NCI-H526 (cell line): ENCODE measurements at places on chromosomes 5 and 9.
A peak's percentile ranks its signal among the peaks of the same experiment; 100 is the strongest.

DNA sequence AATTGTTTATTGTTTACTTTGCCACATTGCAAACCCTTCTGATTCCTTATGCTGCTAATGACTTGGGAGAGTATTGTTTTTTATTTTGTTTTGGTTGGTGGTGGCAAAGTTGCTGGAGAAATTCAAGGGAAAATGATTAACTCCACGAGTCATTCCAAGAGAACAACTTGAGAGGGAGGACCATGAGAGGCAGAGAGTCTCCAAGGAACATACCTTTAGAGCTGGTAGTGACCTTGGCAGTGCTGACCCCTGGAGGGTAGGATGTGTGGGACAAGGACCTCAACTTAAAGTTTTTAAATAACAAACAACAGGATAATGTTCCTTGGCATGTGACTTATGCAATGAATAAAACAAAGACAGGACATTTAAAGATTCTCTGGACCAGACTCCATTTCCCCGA, 139.7 kb downstream of the LRRC70 start:
- no peak for DNase-seq

DNA sequence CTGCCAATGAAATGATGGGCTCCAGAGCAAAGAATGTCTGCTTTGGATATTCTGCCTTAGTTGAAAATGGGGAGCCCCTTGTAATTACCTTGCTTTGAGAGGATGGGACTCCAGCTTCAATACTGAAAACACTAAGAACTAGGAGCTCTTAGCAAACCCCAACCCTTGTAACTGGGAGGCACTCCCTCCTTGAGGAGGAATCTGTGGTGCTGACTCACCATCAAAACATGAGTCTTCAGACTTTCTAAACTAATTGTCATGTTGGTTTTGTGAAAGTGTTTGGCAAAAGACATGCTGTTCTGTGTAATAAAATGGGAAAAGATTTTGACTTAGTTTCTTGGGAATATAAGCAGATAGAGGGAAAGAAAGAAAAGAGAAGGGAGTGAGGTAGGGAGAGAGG, 91.9 kb upstream of the PTPRD start:
- DNase-seq: no peak

DNA sequence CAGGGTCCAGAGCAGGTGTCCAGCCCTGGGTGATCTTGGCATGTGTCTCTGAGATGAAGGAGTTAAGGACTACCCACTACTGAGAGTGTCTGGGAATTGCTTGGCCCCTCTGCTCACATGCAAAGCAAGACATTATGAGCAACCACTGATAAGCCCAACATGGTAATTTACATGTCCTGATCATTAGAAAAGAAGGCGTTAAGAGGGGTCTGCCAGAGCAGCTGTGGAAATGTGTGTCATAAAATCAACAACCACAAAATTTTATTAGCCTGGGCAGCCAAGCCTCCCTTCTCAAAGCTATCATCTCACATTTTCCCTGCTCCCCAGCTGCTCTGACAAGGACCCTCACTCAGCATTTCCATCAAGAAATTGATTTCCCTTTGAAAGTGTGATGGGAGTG, 351.0 kb downstream of the SPOCK1 start:
- DNase-seq: peak; percentile 88

GRCh38 chr9:96667363-96667728, 12.2 kb upstream of the PRXL2C start:
- DNase-seq: no peak

- no peak for DNase-seq
These were observed 188.2 kb downstream of the BNC2 start for GRCh38 chr9:16682273-16682672.

DNA sequence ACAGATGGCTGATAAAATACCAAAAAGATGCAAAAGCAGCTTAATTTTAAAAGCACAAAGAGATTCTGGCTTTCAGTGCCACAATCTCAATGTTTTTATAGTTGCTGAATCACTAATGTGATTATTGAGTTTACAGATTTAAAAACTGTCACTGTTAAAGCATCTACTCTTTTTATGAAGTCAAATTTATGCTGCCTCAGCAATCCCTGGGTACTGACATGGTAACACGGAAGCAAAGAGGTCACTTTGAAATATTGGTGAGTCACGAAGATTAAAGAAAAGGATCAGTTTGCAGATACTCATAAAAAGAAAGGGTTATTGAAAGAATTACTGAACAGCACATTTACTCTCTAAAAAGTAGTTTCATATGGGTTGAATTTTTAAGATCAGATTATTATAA, 39.7 kb upstream of the HMGCS1 start:
- DNase-seq: no peak

DNA sequence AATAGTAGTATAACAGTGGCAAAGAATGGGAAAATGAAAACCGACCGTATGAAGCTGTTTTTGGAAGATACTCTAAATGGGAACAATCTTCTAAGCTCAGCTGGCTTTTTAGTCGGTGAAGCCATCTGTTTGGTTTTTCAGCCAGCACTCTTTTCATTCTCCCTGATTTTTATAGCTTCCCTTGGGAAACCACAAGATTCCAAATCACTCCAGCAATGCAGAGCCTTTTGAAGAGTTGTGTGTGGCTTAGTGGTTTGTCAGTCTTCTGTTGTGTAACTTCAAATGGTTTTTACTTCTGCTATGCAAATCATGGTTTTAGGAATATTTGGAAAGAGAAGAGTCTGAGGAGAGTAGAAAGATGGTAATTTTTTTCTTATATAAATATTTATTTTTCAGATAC, 180.7 kb downstream of the KDM4C start:
- DNase-seq: no peak

- no peak for DNase-seq
These were observed 60.5 kb downstream of the GABRG2 start for GRCh38 chr5:162128117-162128516.

GRCh38 chr5:60415443-60415842, 284.5 kb downstream of the DEPDC1B start:
- no peak for DNase-seq

DNA sequence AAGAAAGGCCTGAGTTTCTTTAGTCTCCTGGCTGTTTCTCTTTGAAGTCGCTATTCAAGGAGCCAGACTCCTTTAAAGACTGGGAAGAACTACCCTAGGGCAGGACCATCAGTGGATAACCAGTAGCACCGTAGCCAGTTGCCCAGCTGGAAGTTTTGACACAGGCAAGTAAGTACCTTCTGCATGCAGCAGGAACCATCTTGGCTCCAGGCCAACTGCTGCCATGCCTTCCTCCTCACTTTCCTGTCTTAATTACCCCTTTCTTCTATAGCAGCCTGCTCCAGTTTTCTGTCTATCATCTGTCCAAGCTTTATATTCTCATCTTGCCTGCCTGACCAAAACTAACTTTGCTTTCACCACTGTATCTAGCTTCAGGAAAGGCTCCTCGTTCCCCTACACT, 149.7 kb upstream of the SV2C start:
- no peak for DNase-seq

DNA sequence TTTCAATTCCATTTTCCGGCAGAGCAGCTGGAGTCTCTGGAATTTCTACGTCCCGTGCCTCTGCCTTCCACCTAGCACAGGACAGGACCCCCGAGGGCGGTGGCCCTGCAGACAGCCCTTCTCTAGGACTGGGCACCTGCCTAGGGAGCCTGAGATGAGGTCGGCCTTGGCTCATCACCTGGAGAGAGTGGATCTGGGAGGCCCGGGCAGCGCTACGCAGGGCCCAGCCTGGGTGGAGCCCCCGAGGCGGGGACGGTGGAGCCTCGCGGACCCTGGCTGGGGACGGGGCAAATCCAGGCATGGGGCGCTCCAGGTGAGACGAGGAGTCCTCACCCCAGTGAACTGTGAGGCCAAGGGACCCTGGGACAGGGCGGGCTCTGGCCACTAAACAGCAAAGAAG, 114.5 kb downstream of the MTRR start:
- DNase-seq: no peak

GRCh38 chr9:90037146-90037797, 432.5 kb downstream of the GADD45G start:
- no peak for DNase-seq

DNA sequence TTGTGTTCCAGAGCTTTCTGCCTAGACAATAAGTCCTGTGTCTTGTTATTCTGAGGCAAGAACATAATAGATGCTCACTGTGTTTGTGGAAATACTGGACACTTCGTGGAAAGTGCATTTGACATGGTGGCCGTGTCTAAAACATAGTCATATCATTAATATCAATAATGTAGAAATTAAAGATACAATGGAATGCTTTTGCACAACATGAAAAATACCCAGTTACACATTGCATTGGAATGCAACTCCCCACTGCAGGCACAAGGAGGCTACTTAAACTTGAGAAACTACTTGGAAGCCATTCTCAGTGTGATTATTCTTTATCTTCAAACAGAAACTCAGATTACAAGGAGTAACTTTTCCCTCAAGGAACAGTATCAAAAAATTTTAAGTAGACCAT, 145.3 kb upstream of the ZNF462 start:
- no peak for DNase-seq

DNA sequence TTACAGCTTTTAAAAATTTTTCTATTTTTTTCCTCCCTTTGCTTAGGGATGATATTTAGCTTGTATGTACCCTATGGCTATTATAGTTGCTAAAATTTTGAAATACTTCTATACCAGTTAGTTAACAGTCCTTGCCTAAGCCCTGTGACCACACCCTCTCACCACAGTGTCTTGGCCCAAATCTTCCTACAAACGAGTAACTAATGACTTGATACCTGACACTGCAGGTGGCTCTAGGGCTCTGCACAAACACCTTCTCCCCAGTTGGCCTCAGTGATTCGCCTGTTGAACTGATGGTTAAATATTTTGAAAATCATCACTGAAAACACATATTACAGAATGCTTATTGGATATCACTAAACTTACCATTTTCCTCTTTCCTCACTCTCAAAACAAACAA, 449.6 kb upstream of the CHD1 start:
- no peak for DNase-seq

- DNase-seq: peak; percentile 92
These were observed at the start of gene WDR55 for GRCh38 chr5:140664359-140665119. TSS of gene WDR55 (plus strand) at chr5:140664904. CDS start at chr5:140664913, 9 bp downstream.

- DNase-seq: no peak
These were observed 23.0 kb upstream of the PPARGC1B start for GRCh38 chr5:149707097-149707496.

- no peak for DNase-seq
These were observed 8.2 kb downstream of the TMEM268 start for GRCh38 chr9:114619191-114619761.

GRCh38 chr5:168086104-168086610, 205.3 kb upstream of the WWC1 start:
- peak; percentile 17 for DNase-seq

DNA sequence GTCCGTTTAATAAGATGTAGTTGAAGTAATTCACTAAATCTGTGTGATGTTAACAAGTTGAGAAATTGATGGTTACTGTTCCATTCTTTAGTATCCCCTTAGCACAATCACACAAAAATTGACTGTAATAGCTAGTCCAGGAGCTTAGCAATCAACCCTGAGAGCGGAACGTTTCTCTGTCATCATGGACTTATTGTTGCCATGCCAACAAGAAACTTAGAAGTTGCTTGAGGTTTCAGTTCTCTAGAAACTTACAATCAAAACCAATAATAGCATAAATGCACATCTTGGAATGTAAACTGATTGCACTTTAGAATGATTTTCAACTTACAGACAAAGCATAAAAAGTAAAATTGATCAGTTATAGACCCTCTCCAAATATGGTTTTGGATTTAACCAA, 125.4 kb upstream of the ANKH start:
- no peak for DNase-seq

GRCh38 chr9:68603371-68603770, 62.7 kb upstream of the TMEM252 start:
- no peak for DNase-seq

DNA sequence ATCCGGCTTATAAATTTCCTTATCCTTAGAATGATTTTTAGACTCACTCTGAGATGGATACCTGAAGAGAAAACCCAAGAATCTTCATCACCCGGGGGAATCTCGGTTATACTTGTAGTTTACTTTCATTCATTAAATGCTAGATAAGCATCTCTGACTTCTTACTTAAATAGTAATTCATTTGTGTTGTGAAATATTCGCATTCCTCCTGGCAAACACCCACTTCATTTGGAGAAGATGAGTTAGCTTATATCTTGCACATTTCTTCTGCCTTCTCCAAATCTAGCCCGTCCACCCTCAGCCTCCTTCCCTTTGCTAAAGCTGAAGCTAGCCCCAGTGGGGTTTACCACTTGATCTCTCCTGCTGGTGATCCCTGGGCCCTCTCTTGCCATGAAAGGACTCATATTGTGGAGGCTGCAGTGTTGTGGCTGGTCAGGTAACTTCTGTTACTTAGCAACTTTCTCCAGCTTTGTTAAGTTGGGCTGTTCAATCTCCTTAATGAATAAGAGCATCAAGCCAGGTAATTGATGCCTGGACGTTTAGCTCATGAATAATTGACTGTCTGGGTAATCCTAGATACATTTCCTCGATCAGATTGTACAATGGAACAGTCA, 11.3 kb upstream of the POU4F3 start:
- DNase-seq: no peak

DNA sequence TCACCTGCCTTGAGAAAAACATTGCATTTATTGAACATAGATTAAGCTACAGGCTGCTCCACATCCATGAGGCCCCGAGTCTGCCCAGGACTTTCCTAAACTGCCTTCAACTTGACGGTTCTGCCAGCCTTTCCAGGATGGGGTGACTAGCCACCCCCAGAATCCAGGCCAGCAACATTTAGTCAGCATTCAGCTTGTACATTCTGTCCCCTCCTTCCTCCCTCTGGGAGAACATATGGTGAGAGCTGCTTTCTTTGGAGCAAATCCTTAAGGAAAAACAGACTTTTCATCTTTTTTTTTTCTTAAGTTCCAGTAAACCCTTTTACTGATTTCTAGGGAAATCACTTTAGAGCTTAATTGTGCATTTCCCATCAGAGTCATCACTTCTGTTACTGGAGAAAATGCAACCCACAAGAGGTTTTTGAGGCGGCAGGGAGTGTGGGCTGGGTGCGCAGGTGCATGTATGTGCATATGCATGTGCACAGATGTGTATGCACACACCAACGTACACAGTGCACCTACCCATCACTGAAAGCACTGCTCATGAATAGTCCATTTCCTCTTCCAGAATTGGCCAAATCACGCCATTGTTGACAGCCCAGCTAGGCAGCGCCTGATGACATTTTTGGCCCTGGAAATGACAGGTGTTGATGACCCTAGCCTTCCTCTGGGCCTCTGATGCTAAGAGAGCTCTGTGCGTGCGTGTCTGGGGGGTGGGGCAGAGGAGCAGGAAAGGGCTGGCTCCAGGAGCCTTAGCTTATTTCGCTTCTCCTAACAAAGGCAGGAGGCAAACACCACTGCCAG, 145.6 kb downstream of the HSD17B3 start:
- no peak for DNase-seq

DNA sequence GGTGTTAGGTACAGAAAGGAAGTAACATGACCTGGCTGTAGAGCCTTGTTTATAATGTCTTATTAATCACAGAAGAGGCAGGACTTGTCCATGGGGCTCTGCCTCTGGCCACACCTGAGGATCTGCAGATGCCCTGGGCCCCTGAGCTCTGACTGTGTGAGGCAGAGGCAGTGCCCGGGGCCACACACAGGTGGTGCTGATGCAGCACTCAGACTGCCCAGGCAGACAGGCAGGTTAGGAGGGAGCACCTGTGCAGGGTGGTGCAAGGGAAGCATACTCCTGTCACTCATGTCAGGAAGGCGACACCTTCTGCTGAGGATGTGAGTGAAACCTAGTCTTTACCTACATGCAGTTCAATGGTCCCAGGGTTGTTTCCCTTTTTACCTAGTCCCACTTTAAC, 88.7 kb downstream of the CFAP90 start:
- peak; percentile 76 for DNase-seq
